Hematopoietic multipotent progenitor cell treated with erythropoietin and hydrocortisone succinate and interleukin-3 and kit ligand, for 4 days (in vitro differentiated cells): ENCODE measurements at places on chromosomes 6 and 20.

- no peak for DNase-seq
These were observed 789 bp downstream of the PHACTR1 start for GRCh38 chr6:12717356-12717755.

GRCh38 chr6:167472148-167472547 is 147.3 kb downstream of the TTLL2 start:
- DNase-seq = no peak

GRCh38 chr6:170453586-170454511 is 99.3 kb downstream of the PSMB1 start:
- DNase-seq = no peak

DNA sequence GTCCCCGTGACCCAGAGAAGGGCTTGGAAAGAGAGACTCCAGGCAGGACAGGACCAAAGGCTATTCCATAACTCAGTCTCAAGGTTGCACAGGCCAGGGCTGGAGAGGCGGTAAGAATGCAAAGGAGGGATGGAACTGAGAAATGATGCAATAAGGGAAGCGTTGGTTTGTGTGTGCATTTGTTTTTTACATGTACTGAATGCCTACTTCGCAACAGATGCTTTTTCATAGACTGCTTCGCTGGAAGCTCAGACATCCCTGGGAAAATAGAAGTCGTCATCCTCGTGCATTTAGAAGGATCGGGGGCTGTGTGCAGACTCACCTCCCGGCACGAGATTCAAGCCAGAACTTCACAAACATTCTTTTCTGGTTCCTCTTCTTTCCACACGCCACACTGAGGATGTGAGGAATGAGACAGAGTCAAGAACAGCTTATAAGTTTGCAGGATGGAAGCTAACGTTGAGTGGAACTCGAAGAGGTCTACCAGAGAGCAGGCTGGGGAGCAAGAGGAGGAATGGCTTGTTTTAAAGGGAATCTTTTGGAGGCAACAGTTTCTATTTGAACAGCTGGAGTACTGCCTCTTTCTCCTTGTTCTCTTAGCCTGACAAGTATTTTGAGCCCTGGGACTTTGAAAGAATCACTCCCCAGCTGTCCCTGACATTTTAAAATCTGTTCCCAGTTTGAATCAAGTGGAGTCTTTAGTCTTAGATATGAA is 19.3 kb upstream of the LY86 start:
- DNase-seq = no peak

- peak; percentile 79 for DNase-seq
These were observed at the start of gene STXBP5 for GRCh38 chr6:147204060-147204785. Gene STXBP5, plus strand, starts transcription at chr6:147204417. Its CDS starts 116 bp downstream, at chr6:147204533.
